Hematopoietic multipotent progenitor cell (in vitro differentiated cells): ENCODE measurements at places on chromosomes 2 and 18. TPM values are rescaled to one million over a fixed set of nuclear protein-coding genes. Genes with fewer than 3 reads are reported as not detected.

- DNase-seq: no peak
Observed at GRCh38 chr2:30692829-30693275, 114.4 kb downstream of the CAPN13 start.

- no peak for DNase-seq
Observed at GRCh38 chr2:86032861-86033595, 72.7 kb downstream of the POLR1A start.

- peak; percentile 4 for DNase-seq
Observed at GRCh38 chr2:166091439-166091838, 36.4 kb downstream of the SCN1A start.

DNA sequence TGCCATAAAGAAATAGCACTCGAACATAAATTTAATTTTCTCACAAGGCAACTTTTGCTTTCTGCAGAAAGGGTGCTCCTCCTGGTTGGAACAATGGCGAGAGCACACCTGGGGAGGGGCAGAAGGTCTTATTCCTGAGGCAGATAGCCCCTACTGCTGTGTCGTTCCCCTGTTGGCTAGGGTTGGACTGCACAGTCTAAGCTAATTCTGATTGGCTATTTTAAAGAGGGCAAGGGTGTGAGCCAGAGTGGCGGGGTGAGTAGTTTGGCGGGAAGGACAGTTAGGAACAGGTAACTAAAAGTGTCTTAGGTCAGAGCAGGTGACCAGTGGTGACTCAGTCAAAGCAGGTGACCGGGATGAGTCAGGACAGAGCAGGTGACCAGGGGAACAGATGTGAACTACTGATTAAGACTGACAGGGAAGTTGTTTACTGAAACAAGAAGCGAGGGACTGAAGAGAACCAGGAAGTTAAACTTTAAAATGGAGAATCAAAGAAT, 49.7 kb upstream of the AGAP1 start:
- DNase-seq: no peak

DNA sequence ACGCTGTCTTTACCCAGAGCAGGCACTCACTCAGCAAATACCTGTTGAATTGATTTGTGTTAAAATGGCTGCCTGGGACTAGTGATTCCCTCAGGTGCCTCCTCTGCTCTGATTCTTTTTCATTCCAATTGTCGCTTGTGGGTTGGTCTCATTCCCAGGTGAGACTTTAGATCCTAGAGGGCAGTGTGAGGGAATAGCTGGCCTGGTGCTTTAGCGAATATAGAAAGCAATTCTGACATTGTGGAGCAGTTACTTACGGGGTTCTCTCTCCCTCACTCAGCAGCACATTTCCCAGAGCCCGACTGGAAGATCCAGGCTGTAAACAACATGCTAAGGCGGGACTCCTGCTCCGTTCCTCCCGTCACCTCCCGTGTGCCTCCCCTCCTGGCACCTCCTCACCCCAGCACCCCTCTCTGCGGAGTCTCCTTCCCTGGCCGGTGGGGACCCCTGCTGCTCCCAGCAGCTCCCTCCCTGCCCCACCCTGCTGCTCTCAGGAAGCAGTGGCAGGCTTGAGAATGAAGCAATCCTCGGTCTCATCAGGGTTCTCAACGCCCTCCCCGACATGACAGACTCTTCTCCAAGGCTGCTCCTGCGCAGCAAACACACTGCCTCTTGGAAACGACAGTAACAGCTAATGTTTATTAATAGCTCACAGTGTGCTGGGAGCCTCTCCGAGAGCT, 26.9 kb downstream of the CELF4 start:
- no peak for DNase-seq

DNA sequence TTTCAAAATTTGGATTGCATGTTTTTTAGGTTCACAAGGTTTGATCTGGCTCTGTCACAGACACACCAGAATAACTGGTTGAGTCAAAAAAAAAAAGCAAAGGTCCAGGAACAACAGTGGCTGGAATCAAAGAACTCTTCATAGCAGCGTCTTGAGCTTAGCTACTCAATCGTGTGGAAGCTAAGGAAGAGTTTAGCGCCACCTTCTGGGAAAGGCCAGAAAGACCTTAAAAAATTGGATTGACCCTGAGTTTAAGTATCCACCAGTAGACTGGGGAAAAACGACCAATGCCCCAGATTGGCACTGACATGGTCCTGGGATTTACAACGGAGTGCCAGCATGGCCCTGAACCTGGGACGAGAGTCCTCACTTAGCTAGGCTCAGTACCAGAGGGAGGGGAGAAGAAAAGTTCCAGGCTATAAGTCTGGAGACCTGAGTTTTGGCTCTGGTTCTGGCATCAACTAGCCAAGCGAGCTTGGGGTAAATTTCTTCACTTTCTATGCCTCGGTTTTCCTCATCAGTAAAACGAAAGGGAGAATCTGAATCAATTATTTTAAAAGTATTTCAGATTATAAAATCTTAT, 71.1 kb upstream of the TFCP2L1 start:
- DNase-seq: peak; percentile 51

DNA sequence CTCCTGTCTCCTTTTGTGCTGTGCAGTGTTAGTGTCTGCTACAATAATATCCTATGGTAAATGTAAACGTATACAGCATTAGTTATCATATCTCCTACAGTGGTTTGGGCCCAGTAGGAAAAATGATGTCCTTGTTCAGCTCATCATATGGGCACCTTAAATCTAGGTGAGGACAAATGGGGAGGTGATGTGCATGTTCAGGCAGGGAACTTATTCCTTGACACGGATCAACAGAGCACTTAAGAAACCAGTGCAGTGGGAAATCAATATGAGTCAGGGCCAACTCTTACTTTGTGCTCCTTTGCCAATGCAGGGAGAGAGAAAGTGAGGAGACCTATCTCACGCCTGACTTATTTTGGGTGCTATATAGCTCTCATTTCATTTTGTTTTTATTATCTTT, 76.4 kb downstream of the KLHL14 start:
- no peak for DNase-seq

GRCh38 chr2:219662566-219662965, 35.1 kb downstream of the SLC4A3 start:
- no peak for DNase-seq

- DNase-seq: no peak
Observed at GRCh38 chr2:233966388-233966787, 49.2 kb downstream of the TRPM8 start.

GRCh38 chr2:118845522-118846441, 1.7 kb downstream of the EN1 start:
- DNase-seq: no peak

DNA sequence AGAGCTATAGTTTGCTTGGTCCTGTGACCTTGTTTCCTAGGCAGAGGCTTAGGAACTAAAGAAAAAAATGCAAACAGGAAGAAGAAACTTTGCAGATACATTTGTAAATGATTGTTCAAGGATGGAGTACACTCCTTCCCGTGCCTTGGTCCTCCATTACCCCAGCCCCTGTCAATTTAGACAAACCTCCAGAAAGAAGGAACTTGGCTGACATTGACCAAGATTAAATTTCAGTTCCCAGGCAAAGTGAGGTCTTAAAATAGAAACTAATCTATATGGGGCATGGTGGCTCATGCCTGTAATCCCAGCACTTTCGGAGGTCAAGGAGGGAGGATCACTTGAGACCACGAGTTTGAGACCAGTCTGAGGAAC, 179.9 kb upstream of the FN1 start:
- DNase-seq: no peak

The PLGLB1 gene
- total RNA-seq: 2.4 TPM

The MATN3 gene
- not detected for total RNA-seq

The R3HDM1 gene
- 17.5 TPM for total RNA-seq
